Renal pelvis (tissue), 12 donors: ENCODE measurements at places on chromosomes 12 and 14. TPM values are rescaled to one million over a fixed set of nuclear protein-coding genes. Genes with fewer than 3 reads are reported as not detected.

STON2 gene
- 68.3 TPM for polyA plus RNA-seq

TESPA1 gene
- 0.20 TPM for polyA plus RNA-seq

OTX2 gene
- not detected for polyA plus RNA-seq

TAS2R31 gene
- 2.0 TPM for polyA plus RNA-seq

RDH16 gene
- polyA plus RNA-seq, result 1.4 TPM

PTGER2 gene
- polyA plus RNA-seq, result 6.6 TPM

BEGAIN gene
- polyA plus RNA-seq, result 2.3 TPM

AQP6 gene
- polyA plus RNA-seq, result 23.3 TPM

DBX2 gene
- polyA plus RNA-seq, result not detected

STYX gene
- 15.7 TPM for polyA plus RNA-seq

SSTR1 gene
- 2.9 TPM for polyA plus RNA-seq

AICDA gene
- polyA plus RNA-seq, result 0.65 TPM
